ENCODE measurements at places on chromosomes 3 and 15.
A peak's percentile ranks its signal among the peaks of the same experiment; 100 is the strongest.

GRCh38 chr15:73317651-73318462 lies 50.9 kb downstream of the HCN4 start:
- DNase-seq, result no peak

DNA sequence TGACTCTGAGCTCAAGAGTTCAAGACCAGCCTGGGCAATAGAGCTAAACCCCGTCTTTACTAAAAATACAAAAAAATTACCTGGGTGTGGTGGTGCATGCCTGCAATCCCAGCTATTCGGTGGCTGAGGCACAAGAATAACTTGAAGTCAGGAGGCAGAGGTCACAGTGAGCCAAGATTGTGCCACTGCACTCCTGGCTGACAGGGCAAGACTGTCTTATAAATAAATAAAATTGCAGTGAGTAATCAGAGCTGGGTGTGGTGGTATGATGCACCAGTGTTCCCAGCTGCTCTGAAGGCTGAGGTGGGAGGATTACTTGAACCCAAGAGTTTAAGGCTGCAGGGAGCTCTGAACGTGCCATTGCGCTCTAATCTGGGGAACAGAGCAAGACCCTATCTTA lies 55.9 kb upstream of the GCNT3 start:
- DNase-seq, result peak; percentile 29

- no peak for DNase-seq
These were observed 37.2 kb downstream of the PSTPIP1 start for GRCh38 chr15:77032052-77032646.

DNA sequence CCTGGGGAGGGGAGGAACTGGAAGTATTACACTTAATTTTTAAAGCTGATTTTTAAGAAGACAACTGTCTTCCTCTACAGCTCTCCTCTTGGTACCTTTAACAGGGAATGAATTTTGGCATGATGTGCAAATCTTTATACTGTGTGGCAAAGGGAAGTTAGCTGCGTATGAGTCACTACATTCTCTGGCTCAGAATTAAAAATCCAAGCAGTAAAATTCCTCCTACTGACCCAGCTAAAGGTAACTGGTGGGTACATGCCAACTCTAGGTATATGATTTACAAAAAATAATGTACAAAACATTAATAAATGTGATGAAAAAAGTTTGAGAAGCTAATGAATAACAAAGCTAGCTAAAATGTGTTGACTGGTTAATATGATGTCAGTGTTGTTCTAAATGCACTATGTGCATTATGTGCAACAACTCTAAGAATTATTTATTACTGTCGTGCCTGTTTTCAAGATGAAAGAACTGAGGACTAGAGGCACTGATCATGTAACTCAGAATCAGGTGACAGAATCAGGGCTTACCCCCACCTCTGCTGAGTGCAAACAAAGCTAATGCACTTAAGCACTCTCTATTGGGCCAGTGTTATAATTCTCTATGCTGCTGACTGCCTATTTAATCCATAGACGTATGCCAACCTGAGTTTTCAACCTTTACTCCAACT lies 194.7 kb upstream of the CADPS start:
- DNase-seq, result no peak

DNA sequence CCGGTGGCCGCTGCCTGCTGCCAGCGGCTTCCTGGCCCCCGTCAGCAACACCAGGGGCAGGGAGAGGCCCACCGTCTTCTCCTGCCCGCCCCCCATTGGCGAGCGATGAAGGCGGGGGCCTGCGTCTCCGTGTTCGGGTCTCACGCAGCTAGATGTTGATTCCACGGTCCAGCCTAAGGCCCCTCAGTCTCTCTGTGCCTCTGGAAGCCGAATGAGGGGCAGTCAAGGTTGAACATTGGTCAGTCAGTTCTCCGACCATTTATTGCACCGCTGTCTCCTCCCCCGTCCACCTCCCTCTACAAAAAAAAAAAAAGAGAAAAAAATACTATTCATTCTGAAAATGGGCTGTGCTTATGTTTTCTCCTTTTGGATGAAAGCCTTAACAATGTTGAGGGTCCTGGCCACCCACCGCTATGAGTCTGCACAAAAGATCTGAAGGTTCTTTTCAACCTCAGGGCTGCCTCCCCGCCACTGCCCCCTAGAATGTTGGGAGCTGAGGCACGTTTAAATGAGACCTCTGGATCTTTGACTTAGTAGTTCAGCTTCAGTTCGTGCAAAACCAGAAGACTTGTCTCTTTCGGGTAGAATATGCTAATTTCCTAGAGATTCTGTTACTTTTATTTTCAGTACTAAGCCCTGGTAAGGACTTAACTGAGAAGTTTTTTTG lies 736 bp downstream of the IREB2 start:
- no peak for DNase-seq

DNA sequence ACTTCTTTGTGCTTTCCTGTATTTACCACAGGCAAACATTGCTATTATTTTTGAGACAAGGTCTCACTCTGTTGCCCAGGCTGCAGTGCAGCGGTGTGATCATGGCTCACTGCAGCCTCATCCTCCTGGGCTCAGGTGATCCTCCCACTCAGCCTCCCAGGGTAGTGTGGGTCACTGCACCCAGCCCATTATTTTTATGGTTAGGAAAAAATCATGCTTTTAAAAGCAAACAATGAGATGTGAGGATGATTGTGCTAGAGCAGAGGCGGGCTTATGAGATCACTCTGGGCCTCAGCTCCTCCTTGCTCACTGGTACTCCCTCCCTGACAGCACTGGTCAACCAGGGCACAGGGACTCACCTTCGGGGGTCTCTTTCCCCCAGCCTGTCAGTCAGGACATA lies 2.2 kb downstream of the MAN2C1 start:
- DNase-seq, result no peak

DNA sequence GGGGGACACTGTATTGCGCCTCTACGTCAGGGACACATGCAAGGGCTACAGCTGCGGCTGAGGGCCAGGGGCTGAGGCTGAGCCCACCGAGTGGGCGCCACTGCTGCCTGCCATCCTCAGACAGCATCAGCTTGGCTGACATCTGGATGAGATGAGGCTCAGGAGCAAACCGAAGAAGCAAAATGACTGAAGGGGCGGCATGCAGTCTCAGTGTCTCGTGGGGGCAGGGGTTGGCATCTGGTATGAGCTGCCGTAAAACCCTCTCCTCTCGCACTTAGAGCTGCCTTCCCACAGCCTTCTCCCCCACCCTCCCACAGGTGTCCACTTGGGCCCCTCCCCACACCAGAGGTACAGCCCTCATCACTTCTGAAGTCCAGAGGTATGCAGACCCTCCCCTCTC lies 24.2 kb upstream of the CMTM7 start:
- DNase-seq, result no peak

- DNase-seq, result no peak
These were observed 86.8 kb downstream of the SYNPR start for GRCh38 chr3:63364910-63365309.

GRCh38 chr3:32104492-32104891 lies 1.9 kb upstream of the GPD1L start:
- no peak for DNase-seq

DNA sequence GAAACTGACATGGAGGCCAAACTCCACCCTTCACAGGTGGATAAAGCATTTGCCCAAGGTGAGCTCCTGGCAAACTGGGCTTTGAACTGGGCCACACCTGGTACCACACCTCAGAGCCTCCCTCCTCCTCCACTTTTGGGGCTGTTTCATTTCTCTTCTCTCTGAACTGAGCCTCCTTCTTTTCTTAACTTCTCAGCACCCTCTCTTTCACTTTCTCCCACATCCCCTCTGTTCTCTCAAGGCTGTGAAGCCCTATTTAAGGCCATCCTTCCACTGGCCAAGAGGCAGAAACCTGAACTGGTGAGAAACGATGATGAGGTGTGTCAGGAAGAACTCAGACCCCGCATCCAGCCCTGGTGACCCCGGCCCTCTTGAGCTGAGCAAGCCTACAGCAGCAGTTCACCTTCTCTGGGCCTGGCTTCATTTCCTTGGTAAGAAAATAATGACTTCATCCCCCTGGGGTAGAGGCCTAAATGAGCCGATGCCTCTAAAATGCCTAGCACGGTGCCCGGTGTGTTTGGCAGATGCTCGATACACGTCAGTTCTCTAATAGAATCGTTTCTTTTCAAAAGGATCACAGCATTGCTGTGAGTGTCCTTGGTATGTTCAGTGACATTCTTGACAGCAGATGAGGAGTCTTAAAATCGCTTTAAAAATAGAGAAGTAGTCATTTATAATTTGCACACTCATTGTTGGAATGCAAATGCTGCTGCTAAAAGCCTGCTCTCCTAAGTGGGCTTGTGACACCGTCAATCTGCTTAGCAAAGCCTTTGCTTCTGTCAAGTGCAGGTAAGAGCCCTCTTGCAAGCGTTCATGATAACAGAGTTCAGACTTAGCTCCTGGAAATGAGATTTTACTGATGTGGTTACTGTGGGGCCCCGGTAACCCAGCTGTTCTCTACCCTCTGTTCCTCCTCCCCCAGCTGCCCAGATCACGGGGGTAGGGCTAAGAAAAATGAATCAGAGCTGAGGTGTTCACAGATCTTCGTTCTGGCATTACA lies 97.7 kb upstream of the ATP2B2 start:
- DNase-seq, result no peak

DNA sequence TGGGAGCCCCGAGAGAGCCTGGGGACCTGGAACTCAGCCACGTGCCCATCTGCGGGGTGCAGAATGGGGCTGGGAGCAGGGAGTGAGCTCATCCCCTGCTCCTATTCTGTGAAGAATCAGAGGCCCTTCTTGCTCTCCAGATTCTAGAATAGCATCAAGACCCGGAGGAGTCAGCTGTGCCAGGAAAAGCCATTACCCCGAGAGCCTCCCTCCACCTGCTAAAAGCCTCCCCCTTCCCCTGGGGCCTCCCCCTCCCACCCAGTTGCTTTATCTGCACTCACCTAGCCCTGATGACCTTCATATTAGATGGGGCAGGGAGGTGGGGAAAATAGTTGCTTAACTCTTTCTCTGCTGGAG lies 23.1 kb downstream of the CCDC33 start:
- no peak for DNase-seq

- DNase-seq, result no peak
These were observed 11.0 kb downstream of the FBLN2 start for GRCh38 chr3:13559764-13560525.

GRCh38 chr3:90007778-90008499 lies 900.5 kb downstream of the EPHA3 start:
- DNase-seq, result no peak

GRCh38 chr15:95448531-95449229 lies 881.8 kb upstream of the NR2F2 start:
- DNase-seq, result peak; percentile 45

DNA sequence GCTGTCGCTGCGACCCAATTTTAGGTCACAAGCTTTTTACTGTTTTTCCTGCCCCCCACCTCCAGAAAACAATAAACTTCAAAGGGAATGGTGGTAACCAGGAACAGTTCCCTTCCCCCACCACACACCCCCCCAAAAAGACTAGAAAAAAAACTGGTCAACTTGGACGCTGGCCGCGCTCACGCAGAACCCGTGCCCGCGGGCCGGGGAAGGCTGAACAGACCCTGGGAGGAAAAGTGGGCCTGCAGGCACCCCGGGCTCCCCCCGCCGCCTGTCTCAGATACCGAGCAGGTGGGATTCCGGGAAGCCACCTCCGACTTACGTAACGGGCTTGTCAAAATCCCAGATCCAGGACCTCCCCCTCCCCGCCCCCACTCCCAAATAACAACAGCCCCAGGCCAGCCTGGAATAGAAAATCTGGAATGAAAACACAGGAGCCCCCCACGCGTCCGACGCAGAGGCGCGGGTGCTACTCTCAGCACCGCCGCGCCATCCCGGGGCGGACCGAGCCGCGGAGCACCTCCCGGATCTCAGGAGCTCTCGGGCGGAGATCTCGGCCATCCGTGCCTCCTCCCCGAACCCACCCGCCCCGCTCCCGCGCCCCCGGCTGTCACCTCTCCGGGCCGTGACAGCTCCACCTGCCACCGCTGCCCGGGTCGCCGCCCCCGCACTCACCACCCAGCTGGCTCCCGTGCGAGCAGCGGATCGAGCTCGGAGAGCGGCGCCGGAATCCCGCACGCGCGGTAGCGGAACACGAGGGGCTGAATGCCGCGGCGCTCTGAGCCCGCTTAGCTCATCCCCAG lies 557 bp downstream of the DENND4A start:
- no peak for DNase-seq

DNA sequence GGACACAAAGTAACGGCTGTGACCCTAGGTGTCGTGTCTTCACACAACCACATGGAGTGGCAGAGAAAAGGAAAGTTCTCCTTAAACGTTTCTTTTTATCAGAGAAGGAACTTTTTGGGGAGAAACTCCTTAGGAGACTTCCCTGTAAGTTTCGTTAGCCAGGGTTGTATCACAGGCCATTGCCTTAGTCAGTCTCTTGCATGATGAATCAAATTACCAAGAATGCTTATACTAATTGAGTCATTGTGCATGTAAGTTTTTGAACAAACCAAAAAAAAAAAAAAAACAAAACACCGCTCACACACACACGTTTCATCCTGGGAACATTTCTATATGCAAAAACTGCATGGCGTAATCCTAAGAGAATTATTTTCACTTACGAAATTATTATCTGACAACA lies 150.4 kb upstream of the SATB1 start:
- DNase-seq, result peak; percentile 42

GRCh38 chr15:50163719-50164410 lies 18.1 kb upstream of the SLC27A2 start:
- no peak for DNase-seq

- peak; percentile 65 for DNase-seq
These were observed 932 bp downstream of the GSK3B start for GRCh38 chr3:120093119-120093910.

- DNase-seq, result no peak
These were observed 33.7 kb downstream of the PRR20G start for GRCh38 chr3:127254033-127254644.

- no peak for DNase-seq
These were observed 90.7 kb upstream of the FNDC3B start for GRCh38 chr3:171948674-171949073.

GRCh38 chr15:90228960-90229359 lies 4.8 kb downstream of the CIB1 start:
- DNase-seq, result no peak

GRCh38 chr3:20546636-20547035 lies 360.6 kb upstream of the SGO1 start:
- peak; percentile 37 for DNase-seq

DNA sequence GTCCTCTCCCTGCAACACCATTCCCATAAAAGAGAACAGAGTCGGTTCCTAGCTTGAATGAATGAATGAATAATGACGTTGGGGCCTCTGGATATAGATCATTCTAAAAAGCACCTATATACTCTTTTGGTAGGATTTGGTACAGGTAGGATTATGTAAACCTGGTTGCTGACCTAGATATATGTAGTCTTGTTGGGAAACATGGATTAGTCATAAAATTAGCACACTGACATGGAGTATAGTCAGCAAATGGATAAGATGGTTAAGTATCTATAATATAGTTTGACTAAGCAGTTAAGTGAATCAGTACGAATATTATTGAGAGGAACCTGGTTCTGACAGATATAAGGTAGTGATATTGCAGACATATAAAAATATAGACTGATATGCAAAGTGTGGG lies 142.5 kb downstream of the FILIP1L start:
- no peak for DNase-seq
